ENCODE measurements at places on chromosomes 7 and 10. TPM values are rescaled to one million over a fixed set of nuclear protein-coding genes. Genes with fewer than 3 reads are reported as not detected.

Gene ZNF365
- total RNA-seq, result 0.59 TPM

Gene GIMAP8
- not detected for total RNA-seq

Gene MRC1
- not detected for total RNA-seq

Gene ADCY1
- total RNA-seq, result 21.6 TPM

Gene OPALIN
- not detected for total RNA-seq

Gene TMEM26
- 0.09 TPM for total RNA-seq

Gene TMEM120A
- total RNA-seq, result 23.2 TPM

Gene ERV3-1
- total RNA-seq, result 13.9 TPM

Gene MSS51
- total RNA-seq, result 1.4 TPM

Gene ATAD1
- total RNA-seq, result 38.7 TPM

Gene ODAD2
- total RNA-seq, result 2.8 TPM

Gene PAX4
- not detected for total RNA-seq

Gene COL26A1
- 42.6 TPM for total RNA-seq

Gene MMRN2
- 1.4 TPM for total RNA-seq

Gene SFTPA1
- not detected for total RNA-seq

Gene VSTM4
- 0.35 TPM for total RNA-seq

Gene BICC1
- 0.57 TPM for total RNA-seq

Gene STEAP4
- not detected for total RNA-seq

Gene FEZF1
- total RNA-seq, result 41.5 TPM

Gene NRCAM
- 2.3 TPM for total RNA-seq

Gene RNF133
- 0.31 TPM for total RNA-seq

Gene GRID2IP
- 1.7 TPM for total RNA-seq

Gene ZNF138
- total RNA-seq, result 25.6 TPM

Gene SPDYE5
- total RNA-seq, result not detected

Gene C7orf33
- not detected for total RNA-seq

Gene ADAP1
- 6.2 TPM for total RNA-seq

Gene RAMP3
- total RNA-seq, result 0.63 TPM

Gene PVRIG
- 0.50 TPM for total RNA-seq

Gene MRLN
- total RNA-seq, result not detected

Gene TMEM139
- total RNA-seq, result 0.85 TPM

Gene C10orf53
- not detected for total RNA-seq

Gene AIMP2
- 77.6 TPM for total RNA-seq

Gene COL28A1
- 0.92 TPM for total RNA-seq

Gene PRKAR2B
- total RNA-seq, result 15.2 TPM

Gene GPRIN2
- 10.1 TPM for total RNA-seq

Gene HOXA7
- total RNA-seq, result not detected

Gene LRRC17
- total RNA-seq, result 2.1 TPM

Gene CTAGE15
- total RNA-seq, result 1.7 TPM

Gene GCK
- total RNA-seq, result 0.90 TPM

Gene OLAH
- total RNA-seq, result 0.31 TPM

Gene AGR2
- total RNA-seq, result not detected

Gene CPXM2
- 1.9 TPM for total RNA-seq

Gene BRI3
- total RNA-seq, result 102 TPM

Gene TUBAL3
- total RNA-seq, result not detected

Gene DNAJC9
- 45.7 TPM for total RNA-seq
